ENCODE measurements at places on chromosomes 1 and 21.

GRCh38 chr21:43938751-43939442, 73.2 kb upstream of the TRAPPC10 start:
- DNase-seq = peak; percentile 93

GRCh38 chr1:195740862-195741261, 867.4 kb downstream of the KCNT2 start:
- no peak for DNase-seq

DNA sequence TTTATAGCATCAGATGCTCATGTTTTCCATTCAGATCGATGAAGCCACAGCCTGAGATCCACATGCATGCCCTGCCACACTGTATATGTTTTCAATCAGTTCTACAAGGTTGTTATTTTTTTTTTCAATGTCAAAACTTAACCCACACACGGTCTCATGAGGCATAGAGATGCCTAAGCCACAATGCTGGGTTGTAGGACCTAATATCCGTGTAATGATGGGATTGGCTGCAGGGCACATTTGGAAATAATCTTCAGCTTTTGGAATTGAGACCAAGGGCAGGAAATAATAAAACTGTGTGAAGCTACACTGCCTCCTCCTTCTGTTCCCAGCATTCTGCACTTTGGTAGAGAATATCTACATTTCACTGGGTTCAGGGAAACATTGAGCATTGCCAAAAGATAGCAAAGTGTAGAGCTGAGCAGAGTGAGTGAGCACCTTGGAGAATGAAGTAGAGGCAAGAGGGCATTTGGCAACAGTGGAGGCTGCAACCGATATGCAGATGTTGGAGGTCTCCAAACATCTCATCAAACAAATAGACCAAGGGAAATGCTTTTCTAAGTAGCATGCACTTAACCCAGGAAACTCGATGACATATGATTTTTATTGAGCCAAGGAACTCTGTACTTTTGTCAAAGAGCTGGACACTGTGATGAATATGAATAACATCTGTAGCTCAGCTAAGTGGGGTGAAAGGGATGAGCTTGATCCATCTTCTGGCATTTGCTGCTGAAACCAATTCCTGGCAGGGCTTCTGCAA, 176.7 kb downstream of the LYPLAL1 start:
- no peak for DNase-seq

GRCh38 chr1:228046421-228047182, 35.9 kb upstream of the ARF1 start:
- DNase-seq = no peak

GRCh38 chr1:218383681-218384080, 38.5 kb downstream of the TGFB2 start:
- DNase-seq = no peak

GRCh38 chr21:45283611-45284455, 3.9 kb downstream of the POFUT2 start:
- no peak for DNase-seq

GRCh38 chr1:230002164-230002803, 64.8 kb upstream of the GALNT2 start:
- DNase-seq = peak; percentile 41

GRCh38 chr21:43739621-43740435, 20.9 kb downstream of the PDXK start:
- DNase-seq = peak; percentile 54

DNA sequence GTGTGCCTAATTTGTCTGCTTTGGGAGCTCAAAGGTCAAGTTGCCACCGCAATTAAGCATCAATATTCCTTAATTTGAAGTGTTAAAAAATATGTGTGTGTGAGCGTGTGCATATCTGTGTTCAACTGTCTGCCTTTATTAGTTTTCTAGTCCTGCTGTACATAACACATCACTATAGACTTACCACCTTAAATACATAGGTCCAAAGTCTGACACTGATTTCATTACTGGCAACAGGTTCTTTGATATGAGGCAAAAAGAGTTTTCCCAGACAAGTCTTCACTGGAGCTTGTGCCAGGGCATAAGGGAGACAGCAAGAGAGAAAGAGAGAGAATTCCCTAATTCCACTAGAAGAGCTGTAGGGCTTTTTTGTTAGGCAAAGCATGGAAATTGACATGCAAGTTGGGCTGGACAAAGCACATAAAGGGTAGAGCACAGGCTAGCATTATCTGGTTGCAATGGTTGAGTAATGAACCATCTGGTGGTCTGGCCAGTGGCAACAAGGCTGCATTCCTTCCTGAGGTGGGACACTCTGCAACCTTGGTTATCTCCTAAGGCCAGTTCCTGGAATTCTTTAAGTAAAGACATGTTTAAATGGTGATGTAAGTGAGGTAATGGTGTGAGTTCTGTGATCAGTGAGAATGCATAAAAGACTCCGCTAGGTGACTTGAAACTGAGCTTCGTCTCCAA, 457.2 kb upstream of the ADAMTS5 start:
- DNase-seq = no peak

DNA sequence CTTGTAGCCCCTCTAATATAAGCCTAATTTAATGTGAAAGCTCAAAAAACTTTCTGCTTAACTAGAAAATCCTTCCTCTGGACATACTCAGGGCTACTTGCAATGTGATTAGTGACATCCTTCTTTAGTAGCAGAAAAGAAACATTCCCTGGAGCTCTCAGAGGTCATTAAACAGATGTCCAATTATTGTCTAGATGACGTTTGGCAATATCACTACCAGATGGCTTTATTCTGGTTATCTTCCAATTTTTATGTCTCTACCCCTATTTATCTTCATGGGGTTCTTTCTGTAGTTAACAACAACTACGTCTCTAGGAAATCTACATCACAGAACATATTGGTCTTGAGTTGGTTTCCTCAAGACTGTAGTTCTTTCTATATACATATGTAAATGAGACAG, 44.2 kb downstream of the CTH start:
- DNase-seq = no peak

GRCh38 chr1:4529446-4530165, 124.8 kb upstream of the AJAP1 start:
- DNase-seq = no peak

DNA sequence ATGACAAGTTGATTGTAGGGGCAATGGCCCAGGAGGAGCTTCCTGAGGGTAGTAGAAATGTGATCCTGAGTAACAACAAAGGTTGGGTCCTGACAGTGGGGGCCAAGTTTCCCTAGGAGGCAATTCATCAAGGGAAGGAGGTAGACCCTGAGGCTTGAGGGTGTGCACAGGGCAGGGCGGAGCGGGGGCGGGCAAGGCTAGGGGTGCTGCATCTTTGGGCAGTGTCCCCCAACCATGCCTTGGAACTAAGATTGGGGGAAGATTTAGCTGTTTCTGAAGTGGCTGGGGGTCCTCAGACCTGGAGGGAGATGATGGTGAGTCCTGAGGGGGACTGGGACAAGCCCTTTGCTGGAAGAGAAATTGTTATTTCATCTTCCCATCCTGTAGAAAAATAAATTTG, 50.9 kb downstream of the HUNK start:
- no peak for DNase-seq

- peak; percentile 78 for DNase-seq
Observed at GRCh38 chr1:151189637-151190445, at the start of gene VPS72. Gene VPS72 (minus strand): TSS chr1:151190197. CDS start chr1:151190121, 76 bp downstream.

DNA sequence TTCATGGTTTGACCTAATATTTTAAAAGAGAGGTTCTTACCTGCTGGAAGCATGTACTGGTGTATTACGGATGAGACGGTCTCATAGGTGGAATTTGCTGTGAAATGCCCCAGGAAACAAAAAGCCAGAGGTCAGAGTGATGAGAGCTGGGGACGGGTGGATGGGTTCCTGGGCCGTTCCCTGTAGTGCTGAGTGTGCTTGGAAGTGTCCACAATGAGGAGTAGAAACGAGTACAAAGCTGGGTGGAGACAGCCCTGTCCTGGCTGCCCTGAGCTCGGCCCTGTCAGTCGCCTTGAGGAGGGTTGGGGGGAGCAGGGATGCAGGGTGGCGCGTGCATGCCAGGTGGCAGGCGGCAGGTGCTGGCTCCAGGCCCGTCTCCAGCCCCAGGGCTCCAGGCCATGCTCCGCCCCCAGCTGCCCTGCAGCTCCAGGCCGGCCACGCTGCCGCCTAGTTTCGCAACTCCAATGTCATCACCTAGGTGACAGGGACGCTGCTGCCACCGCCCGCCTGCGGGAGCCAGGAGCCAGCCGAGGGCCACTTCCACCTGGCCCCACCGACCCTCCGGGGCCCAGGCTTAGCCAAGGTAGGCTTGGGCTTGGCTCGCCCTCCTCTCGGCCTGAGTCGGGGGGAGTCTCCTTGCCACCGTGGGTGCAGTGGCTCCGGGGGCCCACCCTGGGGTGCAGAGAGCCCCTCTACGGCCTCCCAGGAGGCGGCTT, 16.4 kb downstream of the TP73 start:
- peak; percentile 62 for DNase-seq

DNA sequence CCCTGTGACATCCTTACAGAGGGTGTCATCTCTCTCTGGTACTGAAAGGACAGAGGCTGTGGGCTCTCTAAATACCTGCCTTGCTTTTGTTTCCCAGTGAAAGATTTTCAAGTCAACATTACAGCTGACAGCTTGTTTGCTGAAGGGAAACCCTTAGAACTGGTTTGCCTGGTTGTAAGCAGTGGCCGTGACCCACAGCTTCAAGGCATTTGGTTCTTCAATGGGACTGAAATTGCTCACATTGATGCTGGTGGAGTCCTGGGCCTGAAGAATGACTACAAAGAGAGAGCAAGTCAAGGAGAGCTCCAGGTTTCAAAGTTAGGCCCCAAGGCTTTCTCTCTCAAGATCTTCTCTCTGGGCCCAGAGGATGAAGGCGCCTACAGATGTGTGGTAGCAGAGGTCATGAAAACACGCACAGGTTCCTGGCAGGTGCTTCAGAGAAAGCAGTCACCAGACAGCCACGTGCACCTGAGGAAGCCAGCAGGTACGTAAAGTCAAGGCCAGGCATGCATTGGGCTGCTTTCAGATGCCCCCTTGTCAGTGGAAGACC, 11.8 kb downstream of the CD101 start:
- DNase-seq = no peak
